ENCODE measurements at places on chromosomes 6 and 20. TPM values are rescaled to one million over a fixed set of nuclear protein-coding genes. Genes with fewer than 3 reads are reported as not detected.

The ID1 gene
- 0.75 TPM for polyA plus RNA-seq

The KLC4 gene
- polyA plus RNA-seq, result 17.5 TPM

The SAMD5 gene
- polyA plus RNA-seq, result 0.62 TPM

The BTBD3 gene
- 64.2 TPM for polyA plus RNA-seq

The ALDH5A1 gene
- polyA plus RNA-seq, result 25.9 TPM

The TPX2 gene
- 18.5 TPM for polyA plus RNA-seq

The PREX1 gene
- 3.0 TPM for polyA plus RNA-seq

The FRK gene
- 0.21 TPM for polyA plus RNA-seq

The MUCL3 gene
- not detected for polyA plus RNA-seq

The ZNF311 gene
- 0.77 TPM for polyA plus RNA-seq

The OR2J3 gene
- not detected for polyA plus RNA-seq

The TREML2 gene
- polyA plus RNA-seq, result not detected

The CALHM6 gene
- polyA plus RNA-seq, result 13.7 TPM

The DSP gene
- 0.28 TPM for polyA plus RNA-seq

The ZC3H12D gene
- polyA plus RNA-seq, result not detected

The FBXO9 gene
- polyA plus RNA-seq, result 41.4 TPM

The ZNF391 gene
- polyA plus RNA-seq, result 2.1 TPM

The PSORS1C2 gene
- polyA plus RNA-seq, result not detected

The CLVS2 gene
- polyA plus RNA-seq, result 16.6 TPM

The COL9A1 gene
- 2.4 TPM for polyA plus RNA-seq

The VARS2 gene
- 1.0 TPM for polyA plus RNA-seq

The BMP7 gene
- polyA plus RNA-seq, result 1.8 TPM

The SYNDIG1 gene
- 92.0 TPM for polyA plus RNA-seq

The ZKSCAN3 gene
- polyA plus RNA-seq, result not detected

The RAB32 gene
- 3.0 TPM for polyA plus RNA-seq

The NOL4L gene
- 14.0 TPM for polyA plus RNA-seq

The RBM38 gene
- polyA plus RNA-seq, result 0.25 TPM

The HFE gene
- 1.9 TPM for polyA plus RNA-seq

The MTFR2 gene
- polyA plus RNA-seq, result 7.8 TPM

Measured in Purkinje cell (primary cell).